Suprapubic skin (tissue), 4 donors: ENCODE measurements at places on chromosomes 5 and 9. TPM values are rescaled to one million over a fixed set of nuclear protein-coding genes. Genes with fewer than 3 reads are reported as not detected.

GMCL2 gene
- total RNA-seq, result 0.49 TPM

DNA sequence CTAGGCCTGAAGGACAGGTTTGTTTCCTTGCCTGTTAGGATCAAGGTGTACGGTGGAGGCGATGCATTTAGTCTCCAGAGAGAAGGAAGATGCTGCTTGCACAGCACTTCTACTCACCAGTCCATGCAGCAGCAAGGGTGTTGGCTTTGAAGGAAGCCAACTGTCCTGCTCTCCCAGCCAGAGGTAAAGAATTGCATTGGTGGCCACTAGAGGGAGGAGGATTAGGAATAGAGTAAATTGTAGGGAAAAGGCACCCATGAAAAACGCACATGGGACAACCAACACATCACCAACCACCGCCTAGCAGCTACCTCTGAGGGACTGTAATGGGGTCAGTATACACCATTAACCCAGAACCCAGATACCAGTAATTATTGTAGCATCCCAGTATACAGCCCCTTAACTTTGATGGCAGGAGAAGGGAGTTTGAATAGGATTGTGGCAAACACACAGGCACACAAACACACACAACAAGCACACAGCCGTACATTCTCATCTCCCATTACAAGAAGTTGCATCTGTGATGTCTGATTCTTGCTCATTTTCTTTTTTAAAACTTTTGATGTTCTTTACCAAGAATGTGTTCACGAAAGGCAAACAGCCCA is 267.7 kb downstream of the ADAMTS6 start:
- DNase-seq, result no peak

ERMP1 gene
- 21.4 TPM for total RNA-seq

ESM1 gene
- total RNA-seq, result 0.49 TPM

GZMA gene
- not detected for total RNA-seq

IQGAP2 gene
- total RNA-seq, result 13.4 TPM

TNFSF8 gene
- total RNA-seq, result 1.3 TPM

GRCh38 chr9:113228130-113228665 is 6.9 kb downstream of the SLC31A1 start:
- no peak for DNase-seq

GABRA6 gene
- total RNA-seq, result not detected
